ENCODE measurements at places on chromosomes 6 and 20.
A peak's percentile ranks its signal among the peaks of the same experiment; 100 is the strongest.

- peak; percentile 50 for DNase-seq
Measured at GRCh38 chr20:51022803-51023616, at the start of gene KCNG1. TSS of gene KCNG1 (minus strand) at chr20:51023107. CDS start at chr20:51010338, 12,769 bp downstream.

DNA sequence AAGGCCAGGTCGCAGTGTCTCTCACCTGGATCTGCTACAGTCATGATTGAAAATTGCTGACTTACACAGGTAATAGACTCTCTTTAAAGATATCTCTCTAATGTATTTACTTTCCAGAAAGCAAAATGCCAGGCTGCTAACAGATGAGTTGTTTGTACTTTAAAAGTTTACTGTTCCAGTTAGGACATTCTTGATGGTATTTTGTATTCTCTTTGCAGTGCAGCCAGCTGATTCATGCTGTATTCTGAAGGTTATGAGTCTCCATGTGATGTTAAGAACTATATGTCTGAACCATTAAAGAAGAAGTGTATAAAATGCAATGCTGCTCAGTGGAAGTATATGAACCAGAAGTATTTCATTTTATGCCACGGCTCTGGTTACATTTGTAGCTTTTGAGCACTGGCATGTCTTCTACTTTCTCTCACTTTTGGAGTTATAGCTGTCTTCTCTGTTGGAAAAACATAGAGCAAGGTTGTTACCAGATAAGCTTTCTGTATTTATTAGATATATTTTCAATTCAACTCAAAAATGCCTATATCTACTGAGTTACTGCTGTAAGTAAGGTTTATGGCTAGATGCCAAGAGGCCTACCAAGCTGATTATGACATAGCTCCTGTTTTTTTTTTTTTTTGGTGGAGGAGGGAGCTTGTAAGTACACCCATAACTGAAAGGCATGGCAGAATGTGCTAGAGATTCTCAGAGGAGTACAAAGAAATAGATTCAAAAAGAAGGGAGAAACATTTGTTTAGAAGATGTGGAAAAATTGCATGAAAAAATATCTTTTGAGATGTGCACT, 130.5 kb upstream of the MAN1A1 start:
- DNase-seq = no peak

DNA sequence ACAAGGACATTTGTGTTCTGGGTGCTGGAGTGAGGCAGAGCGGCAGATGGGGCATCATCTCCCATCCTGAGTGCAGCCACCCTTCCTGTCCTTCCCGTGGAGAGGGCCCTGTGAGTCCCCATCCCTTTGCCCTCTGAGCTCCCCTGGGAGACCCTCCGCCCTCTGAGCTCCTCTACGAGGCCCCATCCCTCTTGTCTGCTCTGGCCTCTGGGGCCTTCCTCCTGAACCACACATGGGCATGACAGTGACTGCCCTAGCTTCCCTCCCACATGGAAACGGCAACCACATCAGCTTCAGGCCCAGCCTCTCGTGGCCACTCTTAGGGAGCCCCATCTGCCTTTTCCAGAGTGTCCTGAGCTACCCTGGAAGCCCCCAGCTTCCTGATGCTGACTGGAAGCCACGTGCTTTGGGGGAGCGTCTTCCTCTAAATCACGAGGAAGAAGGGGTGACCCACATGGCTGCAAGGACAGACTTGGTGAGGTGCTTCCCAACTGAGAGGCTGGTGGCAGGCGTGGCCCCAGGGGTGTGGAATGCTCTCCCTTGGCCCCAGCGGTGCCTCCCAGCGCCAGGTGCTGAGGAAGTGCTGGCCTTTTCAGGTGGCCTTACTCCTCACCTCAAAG, 52.6 kb downstream of the GINS1 start:
- DNase-seq = no peak

GRCh38 chr6:112626468-112627082, 279.4 kb downstream of the RFPL4B start:
- DNase-seq = no peak

DNA sequence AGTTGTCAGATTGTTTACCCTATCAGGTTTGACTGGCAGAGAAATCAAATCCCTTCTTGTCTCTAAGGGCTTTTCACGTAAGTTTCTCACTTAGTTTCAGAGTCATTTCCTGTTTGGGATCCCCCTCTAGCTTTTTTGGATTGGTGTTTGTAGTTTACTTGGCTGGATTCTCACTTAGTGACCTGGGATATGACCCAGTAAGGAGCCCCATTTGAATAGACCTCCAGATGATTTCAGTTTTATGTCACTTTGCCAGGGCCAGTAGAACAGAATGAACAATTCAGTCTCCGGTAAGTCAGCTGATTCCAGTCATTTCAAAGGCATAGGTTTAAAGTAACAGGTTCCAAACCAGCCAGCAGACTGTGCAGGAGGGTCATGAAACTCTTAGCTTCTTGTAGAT, 8.2 kb downstream of the FAM135A start:
- no peak for DNase-seq

DNA sequence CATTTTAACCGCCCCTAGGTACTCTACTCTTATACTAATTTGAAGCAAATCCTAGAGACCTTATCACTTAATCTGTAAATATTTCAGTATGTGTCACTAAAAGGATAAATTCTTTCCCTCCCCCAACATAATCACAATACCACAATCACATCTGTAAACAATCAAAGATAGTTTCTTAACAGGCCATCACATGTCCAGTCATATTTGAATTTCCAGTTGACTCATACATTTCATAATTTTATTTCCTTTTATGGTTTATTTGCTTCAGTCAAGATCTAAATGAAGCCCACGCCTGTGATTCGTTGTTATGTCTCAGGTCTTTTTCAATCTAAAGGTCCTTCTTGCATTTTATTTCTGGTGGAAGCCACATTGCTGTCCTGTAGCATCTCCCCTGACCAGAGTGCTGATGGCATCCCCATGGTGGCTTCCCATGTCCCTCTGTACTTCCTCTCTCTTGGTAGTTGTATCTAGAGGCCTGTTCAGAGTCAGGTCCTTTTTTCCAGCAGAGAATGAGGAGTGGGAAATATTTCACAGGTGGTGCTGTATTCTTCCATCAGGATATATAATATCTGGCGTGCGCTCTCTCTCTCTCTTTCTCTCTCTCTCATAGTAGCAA, 128.6 kb upstream of the SLC22A23 start:
- no peak for DNase-seq

DNA sequence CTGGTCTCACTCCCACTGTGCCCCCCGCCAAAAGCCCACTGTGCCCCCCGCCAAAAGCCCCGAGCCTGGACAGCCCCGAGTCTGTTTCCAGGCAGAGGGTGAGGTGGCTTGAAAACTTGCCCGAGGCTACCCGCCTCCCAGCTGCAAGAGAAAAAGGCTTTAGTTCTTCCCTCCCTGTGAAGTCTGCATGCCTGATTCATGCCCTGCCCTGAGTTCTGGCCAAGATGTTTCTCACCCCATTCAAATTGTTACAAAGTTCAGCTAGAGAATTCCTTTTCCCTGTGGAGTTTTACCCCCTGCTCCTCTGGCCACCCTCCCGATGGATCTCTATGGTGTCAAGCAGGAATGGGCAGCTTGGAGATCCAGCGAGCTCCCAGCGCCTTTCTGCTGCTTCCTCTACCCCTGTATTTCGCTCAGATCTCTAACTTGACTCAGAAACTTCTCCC, 298.8 kb upstream of the MAP3K7 start:
- DNase-seq = no peak

DNA sequence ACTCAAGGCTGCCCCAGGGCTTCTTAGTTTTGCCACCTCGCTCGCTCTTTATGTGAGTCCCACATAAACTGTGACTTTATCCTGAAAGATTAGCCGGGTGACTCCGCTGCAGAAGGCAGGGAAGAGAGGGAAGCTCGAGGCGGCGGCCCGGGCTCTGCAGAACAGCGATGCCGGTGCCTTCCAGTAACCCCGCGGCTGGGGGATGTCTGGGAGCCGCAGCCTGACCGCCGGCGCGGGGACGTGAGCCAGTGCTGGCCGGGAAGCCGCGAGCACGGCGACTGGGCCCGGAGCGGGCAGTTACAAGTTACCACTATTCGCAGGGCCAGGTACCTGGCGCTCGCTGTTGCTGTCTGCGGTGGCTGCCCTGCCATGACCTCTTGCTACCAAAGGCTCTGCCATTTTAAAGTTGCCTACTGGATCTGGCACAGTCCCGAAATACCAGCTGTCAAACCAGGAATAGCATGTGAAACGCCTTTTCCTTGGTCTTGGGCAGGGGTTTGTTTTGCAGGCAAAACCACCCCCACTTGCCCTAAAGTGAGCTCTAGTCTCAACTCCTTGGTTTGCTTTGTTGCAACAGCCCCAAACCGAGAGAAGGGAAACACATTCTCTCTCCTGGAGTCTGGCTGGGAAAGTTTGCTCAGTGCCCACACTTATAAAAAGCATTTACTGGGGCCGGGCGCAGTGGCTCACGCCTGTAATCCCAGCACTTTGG, 124.0 kb upstream of the SLC2A12 start:
- no peak for DNase-seq

DNA sequence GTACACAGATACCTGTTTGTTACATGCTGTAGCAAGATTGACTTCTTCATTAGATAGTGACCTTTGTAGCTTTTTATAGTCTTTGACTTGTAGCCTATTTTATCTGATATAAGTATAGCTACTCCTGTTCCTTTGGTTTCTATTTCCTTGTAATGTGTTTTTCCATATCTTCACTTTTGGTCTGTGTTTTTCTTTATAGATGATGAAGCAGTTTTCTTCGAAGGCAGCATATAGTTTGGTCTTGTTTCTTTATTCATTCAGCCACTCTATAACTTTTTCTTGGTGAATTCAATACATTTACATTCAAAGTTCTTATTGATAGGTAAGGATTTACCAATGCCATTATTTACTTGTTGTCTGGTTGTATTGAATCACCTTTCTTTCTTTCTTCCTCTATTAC, 1357.3 kb upstream of the EYS start:
- DNase-seq = no peak

- DNase-seq = no peak
Measured at GRCh38 chr20:37468886-37469285, 52.2 kb upstream of the NNAT start.

GRCh38 chr6:158313989-158314388, 1.7 kb downstream of the TULP4 start:
- no peak for DNase-seq
